Activated naive CD4-positive, alpha-beta T cell (primary cell): ENCODE measurements at places on chromosomes 3 and 15.

- no peak for DNase-seq
These were observed 87.5 kb downstream of the FAM43A start for GRCh38 chr3:194773216-194773615.

- DNase-seq, result no peak
These were observed 107.6 kb downstream of the IMPG2 start for GRCh38 chr3:101212730-101213129.

DNA sequence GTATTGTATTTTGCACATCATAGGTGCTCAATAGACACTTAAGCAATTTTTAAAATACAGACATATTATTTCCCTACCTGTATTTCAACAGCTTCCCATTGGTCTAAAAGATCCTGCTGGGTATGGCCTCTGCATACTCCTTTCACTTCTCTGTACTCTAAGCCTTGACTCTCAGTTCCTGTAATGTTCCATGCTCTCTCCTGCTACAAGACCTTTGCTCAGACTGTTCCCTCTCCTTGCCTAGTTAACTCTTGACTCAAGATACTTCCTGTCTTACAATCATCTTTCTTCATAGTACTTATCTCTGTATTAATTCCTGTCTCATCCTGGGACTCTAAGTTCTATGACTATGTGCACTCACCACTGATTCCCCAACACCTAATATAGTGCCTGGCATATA is 1.7 kb downstream of the SCN11A start:
- DNase-seq, result no peak

GRCh38 chr3:114444216-114444615 is 150.4 kb downstream of the TIGIT start:
- no peak for DNase-seq

- DNase-seq, result no peak
These were observed 79.8 kb upstream of the SOX2 start for GRCh38 chr3:181631901-181632300.

DNA sequence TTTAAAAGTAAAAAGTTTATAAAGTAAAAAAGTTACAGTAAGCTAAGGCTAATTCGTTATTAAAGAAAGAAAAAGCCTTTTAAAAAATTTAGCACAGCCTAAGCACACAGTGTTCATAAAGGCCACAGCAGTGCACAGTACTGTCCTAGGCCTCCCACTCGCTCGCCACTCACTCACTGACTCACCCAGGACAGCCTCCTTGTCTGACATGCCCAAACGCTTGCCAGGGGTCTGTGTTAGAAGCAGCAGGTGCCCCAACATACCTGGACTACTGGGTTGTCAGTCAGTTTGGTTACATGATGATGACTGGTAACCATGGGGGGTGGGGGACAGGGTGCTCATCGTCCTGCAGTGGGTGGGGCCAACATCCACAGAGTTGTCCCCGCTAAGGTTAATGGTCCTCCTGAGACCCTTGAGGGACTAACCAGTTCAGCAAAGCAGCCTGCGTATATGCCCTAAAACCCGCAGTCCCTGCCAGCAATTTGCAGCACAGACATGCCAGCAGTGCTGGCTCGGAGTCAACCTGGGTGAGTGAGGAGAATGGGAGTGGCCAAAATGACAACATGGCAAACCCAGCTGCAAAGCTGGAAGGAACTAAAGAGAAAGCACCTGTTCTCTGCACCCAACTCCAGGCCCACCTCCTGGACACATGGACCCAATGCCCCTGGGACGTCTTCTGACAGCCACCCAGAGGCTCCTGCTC is 49.2 kb downstream of the CYFIP1 start:
- no peak for DNase-seq

DNA sequence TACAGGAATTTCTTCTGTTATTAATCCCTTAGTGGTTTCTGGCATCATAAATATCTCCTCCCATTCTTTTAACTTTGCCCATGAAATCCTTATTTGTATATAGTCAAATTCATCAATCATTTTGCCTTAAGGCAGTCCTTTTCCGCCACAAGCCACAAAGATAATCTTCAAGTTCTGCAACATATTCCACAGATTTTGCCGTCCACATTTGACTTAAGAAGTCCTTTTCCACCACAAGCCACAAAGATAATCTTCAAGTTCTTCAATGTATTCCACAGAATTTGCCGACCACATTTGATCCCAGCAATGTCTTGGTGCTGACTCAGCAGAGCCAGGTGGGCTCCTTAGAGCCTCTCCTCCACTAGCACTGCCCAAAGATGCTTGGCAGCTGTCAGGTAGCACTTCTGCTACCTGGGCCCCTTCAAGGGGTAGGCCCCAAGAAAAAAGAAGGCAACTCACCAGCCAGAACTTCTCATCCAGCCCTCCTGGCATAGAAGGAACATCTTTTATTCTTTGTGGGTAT is 35.0 kb downstream of the SEC22C start:
- no peak for DNase-seq

DNA sequence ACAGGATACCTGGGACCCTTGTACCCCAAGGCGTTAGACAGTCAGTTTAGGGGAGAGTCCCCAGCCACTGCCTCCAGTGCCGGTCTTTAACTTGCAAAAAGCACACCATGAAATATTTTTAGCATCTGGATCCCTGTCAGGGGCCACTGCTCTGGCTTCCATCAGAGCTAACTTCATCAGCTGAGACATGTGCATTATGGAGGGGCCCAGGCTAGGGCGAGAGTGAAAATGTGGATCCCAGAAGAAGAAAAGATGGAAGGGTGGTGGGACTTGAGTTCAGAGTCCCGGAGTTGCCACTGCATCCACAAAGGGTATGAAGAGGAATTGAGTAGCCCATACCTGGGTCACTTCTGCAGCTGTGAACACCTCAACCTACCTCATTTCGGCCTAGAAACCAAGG is 23.5 kb upstream of the SPATA12 start:
- DNase-seq, result no peak

DNA sequence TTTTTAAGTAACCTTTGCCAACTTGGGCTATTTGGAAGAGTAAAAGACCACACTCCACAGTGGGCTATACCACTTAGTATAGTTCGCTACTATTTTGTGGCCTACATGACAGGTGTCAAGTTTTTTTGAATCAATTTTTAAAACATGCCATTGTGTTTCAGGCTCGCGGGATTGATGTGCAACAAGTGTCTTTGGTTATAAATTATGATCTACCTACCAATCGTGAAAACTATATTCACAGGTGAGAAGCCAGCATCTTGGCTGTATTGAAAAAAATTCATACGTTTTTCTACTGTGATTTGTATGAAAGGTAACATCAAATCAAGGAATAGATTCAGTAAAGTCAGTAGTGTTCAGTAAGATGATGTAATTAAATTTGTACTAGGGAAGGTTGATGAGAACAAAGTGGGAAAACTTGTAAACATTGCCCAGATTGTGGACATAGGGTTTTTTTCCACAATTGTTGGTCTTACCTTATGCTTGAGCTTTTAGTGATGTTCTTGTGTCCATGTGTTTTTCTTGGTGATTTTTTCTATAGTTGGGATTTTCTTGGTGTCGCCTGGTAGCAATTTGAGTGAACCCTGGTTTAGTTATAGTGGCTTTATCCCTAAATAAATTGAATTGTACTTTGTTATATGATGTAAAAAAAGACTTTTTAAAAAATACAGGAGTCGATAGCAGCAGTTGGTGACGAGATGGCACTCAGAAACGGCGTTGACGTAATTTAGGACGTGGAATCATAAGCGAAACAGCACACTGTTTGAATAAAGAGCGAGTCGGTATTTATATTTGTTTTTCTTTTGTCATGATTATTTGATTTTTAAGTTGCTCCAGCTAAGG is 4.5 kb downstream of the EIF4A2 start:
- no peak for DNase-seq

- DNase-seq, result no peak
These were observed 3.2 kb downstream of the MASP1 start for GRCh38 chr3:187288131-187288854.

DNA sequence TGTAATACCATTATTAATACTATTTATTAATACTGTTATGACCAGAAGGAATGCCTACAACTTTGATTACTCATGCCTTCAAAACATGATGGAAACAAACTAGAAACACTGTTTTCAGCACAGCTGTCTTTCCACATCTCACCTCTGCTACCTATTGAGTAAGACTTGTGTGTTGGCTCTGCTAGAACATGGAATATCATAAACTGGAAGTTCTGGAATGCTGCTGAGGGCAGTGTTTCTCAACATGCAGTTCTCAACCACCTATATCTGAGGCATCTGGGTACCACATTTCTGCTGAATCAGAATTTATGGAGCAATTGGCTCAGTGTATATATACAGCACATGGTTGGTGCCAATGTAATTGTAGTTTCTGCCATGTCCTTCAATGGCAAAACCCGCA is 392.1 kb downstream of the TUSC7 start:
- DNase-seq, result no peak

DNA sequence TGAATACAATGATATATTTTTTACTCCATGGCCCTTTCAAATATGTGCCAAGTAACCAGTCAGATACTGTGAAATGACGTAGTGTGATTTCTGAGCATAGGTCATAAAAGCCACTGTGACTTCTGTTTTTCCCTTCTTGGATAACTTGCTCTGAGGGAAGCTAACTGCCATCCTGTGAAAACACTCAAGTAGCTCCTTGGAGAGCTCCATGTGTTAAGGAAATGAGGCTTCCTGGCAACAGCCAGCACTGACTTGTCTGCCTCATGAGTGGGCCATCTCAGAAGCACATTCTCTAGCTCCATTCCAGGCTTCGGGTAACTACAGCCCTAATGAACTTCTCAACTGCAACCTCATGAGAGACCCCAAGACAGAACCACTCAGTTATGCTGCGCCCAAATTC is 9.5 kb upstream of the CCDC80 start:
- no peak for DNase-seq

GRCh38 chr3:181715571-181716340 is 4.0 kb downstream of the SOX2 start:
- no peak for DNase-seq

DNA sequence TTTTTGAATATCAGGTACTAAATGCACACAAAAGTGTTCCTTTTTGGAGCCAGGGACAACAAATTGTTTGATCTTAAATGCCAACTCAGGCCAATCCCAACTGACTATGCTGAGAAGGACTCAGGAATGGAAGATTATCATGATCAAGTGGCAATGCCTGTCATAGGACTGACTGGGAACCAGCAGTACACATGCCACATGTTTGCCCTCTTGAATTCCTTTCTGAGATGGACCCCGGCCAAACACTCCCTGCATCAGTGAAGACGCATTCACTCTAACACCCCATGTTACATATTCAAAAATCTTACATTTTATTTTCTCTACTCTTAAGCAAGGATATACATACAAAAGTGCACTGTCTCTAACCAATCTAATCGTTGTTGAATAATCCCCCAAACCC is 36.1 kb downstream of the CLDN18 start:
- no peak for DNase-seq

- no peak for DNase-seq
These were observed 7.3 kb downstream of the ANKRD63 start for GRCh38 chr15:40275523-40275922.

DNA sequence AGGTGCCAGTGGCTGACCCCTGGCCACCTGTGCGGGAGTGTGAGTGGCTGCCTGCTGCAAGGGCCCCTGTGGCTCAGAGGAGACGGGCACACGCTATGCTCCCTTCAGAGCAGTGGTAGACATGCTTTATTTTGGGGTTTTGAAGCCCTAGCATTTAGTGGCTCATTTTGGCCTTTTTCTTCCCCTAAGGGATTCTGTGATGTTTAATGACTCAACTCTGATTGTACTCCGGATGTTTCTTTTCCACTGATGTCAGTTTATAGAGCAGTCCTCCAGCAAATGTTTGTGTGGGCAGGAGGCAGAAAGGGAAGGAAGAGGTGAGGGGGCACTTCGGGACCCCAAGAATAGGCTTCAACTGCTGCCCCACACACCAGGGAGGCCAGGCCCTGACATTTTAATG is 288.9 kb upstream of the C2CD4B start:
- no peak for DNase-seq

DNA sequence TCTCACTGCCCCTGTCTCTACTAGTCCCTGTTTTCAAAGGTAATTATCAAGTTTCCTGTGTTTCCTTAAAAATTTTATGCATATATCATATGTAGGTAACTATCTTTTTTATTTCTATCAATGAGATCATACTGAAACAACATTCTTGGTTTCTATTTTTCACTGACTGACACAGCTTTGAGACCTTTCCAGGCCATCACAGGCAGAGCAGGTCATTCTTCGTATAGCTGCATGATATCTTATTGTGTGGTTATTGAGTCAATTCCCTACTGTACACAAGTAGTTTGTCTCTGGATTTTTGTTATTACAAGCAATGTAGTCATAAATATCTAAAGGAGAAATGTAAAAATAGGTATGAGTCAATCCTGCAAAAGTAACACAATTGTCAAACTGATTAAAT is 169.6 kb downstream of the CFAP20DC start:
- no peak for DNase-seq

GRCh38 chr3:110968076-110968475 is 103.5 kb upstream of the NECTIN3 start:
- DNase-seq, result no peak

DNA sequence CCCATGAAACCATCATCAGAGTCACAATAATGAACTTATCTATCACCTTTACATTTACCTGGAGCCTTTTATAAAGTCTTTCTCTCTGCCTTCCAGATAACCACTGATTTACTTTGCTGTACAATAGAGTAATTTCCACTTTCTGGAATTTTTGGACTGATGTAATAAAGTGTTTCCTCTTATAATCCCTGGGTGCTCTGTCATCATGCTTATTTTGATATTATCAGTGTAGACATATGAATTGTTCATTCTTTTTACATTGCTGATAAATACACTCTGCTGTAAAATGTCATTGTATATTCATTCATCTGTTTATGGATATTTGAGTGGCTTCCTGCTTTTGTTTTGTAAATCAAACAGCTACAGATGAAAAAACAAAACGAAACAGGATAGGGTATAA is 27.0 kb upstream of the IREB2 start:
- no peak for DNase-seq

GRCh38 chr3:134965865-134966481 is 170.9 kb downstream of the EPHB1 start:
- DNase-seq, result no peak

DNA sequence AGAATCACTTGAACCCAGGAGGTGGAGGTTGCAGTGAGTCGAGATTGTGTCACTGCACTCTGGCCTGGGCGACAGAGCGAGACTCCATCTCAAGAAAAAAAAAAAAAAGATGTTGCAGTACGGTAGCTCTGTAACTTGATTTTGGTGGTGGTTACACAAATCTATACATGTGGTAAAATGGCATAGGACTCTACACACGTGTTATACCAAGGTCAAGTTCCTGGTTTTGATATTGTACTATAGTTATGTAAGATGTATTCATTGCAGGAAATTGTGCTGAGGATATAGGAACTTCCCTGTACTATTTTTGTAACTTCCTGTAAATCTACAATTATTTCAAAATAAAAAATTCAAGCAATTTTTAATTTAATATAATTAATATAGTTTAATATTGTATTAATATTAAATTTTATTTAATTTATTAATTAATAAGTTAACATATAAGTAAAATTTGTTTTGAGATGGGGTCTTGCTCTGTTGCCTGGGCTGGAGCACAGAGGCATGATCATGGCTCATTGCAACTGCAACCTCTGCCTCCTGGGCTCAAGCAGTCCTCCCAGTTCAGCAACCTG is 9.9 kb downstream of the MYD88 start:
- no peak for DNase-seq
